Renal cortex interstitium (tissue), 15 donors: ENCODE measurements at places on chromosomes 5 and 9. TPM values are rescaled to one million over a fixed set of nuclear protein-coding genes. Genes with fewer than 3 reads are reported as not detected.

Gene RGS7BP
- polyA plus RNA-seq: 7.2 TPM

GRCh38 chr9:98208635-98209034, 16.2 kb upstream of the CORO2A start:
- no peak for DNase-seq

- DNase-seq: no peak
These were observed 35.5 kb downstream of the FBXO10 start for GRCh38 chr9:37540634-37541033.

DNA sequence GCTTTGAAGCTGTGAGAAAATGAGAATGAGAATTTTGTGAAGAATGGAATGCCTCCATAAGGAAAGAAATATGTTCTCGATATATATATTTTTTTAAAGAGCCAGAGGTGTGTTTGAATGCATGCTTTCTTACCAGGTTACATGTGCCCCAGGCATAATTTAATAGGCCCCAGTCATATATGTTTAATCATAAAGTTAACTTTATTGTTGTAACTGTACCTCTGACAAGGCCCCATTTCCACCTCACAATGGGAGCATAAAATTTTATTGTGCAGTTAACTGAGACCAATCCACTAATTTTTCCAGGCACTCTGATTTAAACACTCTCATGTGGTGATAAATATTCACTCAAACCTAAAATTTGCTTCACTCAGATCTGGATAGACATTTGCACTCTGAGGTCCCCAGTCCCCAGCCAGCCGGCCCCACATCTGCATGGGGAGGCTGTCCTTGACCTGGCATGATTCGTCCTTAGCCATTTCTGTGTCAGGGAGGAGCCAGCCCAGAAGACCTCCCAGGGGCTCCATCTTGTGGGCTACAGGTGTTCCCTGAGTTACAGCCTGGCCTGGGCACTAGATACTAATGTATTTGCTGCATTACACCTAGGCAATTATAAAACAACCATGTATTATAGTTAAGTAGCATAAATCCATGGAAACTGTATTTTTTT, 245.8 kb downstream of the MTRR start:
- DNase-seq: no peak

Gene RNF44
- polyA plus RNA-seq: 56.1 TPM

DNA sequence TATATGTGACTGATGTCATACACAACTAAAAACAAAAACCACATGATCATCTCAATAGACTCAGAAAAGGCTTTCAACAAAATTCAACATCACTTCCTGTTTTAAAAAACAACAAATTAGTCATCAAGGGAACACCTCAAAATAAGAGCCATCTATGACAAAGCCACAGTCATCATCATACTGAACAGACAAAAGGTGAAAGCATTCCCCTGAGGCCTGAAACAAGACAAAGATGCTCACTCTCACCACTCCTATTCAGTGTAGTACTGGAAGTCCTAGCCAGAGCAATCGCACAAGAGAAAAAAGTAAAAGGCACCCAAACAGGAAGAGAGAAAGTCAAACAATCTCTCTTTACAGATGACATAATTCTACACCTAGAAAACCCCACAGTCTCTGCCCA, 893.5 kb upstream of the EDIL3 start:
- no peak for DNase-seq

DNA sequence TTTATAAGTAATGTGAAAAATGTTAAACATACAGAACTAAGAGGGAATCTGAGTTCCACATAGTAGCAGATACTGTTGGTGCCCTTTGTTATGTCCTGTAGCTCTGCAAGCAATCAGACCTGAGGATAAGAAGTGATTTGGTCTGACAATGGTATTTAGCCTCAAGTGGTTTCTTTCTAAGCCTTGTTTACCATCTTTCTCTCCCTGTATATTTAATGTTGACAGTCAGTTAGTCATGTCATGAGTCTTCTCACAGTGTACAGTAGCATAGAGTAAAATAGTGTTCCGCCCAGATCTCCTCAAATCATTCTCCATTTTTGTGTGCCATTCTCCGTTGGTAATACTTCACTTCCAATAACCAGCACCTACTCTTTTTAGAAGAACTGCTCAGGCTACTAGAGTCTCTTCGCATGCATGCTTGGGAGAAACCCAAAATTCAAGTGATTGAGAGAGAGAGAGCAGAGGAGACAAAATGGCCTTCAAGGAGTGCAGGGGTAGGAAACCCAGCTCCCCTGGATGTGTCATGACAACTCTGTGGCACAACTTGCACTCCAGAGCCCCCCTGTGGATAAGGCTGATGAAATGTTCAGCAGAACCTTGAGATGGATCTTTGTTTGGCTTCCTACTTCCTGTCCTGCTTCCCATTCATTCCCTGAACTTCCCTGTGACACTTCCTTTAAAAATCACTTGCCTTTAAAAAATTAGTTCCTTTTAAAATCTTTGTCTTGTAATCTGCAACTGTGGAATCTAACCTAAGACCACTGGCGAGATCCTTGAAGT, 129.2 kb upstream of the FST start:
- no peak for DNase-seq

GRCh38 chr5:39650008-39650762, 225.4 kb upstream of the DAB2 start:
- no peak for DNase-seq

Gene VCP
- 277 TPM for polyA plus RNA-seq

Gene GHR
- polyA plus RNA-seq: 20.7 TPM

DNA sequence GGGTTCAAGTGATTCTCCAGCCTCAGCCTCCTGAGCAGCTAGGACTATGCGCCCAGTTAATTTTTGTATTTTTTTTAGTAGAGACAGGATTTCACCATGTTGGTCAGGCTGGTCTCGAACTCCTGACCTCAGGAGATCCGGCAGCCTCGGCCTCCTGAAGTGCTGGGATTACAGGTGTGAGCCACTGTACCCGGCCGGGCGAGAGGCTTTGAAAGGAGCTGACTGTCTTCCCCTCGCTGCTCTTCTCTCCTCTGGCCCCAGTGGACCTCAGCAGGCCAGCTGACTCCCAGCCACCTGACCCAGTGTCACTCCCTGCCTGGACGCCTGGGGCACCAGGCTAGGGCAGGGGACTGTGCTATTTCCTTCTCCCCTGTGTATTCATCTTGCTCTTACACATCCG, 89.5 kb upstream of the ANKRD55 start:
- DNase-seq: no peak

DNA sequence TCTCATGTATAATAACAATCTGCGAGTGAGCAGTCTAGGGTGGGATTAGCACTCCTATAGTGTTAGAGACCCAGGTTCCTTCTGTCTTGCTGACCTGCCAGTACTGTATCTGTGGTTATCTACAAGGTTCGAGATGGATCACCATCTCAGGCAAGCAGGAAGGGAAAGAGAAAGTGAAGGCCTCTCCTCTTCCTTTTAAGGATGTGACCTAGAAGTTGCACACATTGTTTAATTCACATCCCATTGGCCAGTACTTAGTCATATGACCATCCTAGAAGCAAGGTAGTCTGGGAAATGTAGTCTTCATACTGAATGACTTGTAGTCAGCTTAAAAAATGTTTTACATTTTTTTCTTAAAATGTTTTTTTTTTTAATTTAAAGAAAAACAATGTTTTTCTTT, 168.6 kb downstream of the CARTPT start:
- DNase-seq: no peak

GRCh38 chr5:38258042-38258318, 379 bp upstream of the EGFLAM start:
- DNase-seq: no peak

DNA sequence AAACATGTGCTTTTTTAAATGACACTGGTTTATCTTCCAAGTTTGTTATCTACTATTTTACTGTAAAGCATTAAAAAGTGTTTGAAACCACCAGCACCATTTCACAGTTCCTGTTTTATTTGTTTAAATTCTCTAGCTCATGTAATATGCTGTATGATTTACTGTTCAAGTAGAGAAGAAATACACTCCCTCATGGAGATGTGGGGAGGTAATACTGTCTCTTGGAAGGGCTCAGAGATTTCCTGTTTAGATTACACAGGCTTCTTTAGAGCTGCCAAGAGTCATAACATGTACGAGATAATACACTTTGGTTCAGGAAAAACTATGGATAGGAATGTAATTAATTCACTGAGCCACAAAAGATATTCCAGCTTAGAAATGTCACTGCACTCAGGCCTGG, 135.0 kb upstream of the CCDC152 start:
- DNase-seq: no peak

DNA sequence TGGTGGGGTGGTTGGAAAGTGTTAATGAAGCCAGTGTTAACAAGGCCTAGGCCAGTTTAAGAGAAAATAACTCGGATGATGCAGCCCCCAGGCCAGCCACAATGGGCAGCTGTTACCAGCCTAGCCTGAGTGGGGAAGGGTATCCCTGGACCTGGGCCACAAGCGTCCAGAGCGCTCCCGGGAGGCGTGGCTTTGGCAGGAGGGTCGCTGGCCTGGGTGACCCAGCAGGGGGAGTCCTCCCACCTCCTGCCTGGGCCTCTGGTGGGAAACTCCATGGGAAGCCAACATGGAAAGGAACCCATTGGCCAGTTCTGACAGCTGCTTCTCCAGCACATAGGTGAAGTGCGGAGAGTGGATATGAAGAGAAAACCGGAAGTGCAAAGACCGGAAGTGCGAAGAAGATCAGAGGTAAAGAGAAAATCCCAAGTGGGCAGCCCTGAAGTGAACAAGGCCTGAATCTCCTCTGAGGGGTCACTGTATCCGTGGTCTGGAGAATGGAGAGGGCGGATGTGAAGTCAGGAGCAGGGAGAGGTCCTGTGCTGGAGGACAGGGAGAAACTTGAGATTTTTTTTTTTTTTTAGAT, 79.0 kb downstream of the ADCY2 start:
- DNase-seq: no peak

DNA sequence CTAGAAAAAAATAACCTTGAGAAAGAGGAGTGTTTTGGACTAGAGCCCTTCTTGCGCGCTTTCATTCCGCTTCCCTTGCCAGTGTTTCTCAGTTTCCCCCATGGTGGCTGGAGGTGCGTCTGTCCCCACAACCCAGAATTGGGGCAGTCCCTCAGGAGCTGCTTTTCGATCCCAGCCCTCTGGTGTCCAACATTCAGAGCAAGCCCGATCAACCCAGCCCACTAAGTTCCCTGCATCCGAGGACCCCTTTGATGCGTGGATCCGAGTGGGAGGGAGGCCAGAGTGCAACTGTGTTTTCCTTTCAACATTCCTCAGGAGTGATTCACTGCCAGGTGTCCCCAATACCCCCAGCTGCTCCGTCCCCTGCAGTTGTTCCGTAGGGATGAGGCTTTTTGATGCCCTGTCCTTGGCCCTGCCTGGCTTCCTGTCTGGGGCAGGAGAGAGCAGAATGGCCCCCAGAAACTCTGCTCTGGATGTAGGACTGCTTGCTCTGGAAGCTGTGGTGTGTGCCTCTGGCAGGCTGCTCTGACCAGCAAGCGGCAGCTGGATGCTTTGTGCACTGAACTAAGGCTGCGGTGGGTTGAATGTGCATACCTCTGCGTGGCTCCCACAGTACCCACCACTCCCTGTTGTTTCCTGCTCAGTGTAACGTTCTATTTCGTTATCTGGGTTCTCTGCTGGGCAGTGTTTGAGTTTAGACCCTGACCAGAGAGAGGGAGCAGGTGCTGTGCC, 117.5 kb downstream of the BOD1 start:
- no peak for DNase-seq

Gene TERT
- 0.56 TPM for polyA plus RNA-seq

Gene SLC6A19
- polyA plus RNA-seq: 83.3 TPM

Gene TSPAN17
- polyA plus RNA-seq: 32.8 TPM

- DNase-seq: no peak
These were observed 15.8 kb downstream of the DNAJA1 start for GRCh38 chr9:33040792-33041431.

Gene ENC1
- polyA plus RNA-seq: 74.5 TPM

DNA sequence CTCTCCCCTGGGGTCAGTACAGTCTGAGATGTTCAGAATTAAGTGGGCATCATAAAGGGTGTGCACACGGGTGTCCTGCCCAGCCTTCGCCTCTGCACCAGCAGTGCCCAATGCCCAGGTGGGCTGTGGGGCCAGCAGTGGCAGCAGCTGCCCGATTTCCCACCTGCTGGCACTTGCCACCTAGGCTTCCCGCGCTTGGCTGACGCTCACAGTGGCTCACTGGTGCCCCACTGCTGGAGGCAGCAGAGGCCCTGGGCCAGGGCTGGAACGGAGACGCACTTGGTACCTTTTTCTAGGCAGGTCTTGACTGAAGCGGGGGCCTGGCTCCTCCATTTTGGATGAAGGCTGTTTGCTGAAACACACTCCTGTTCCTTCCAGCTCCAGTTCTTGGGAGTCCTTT, 17.0 kb downstream of the MRNIP start:
- DNase-seq: no peak

GRCh38 chr5:16582081-16582480, 34.7 kb downstream of the RETREG1 start:
- no peak for DNase-seq

Gene SREK1IP1
- 17.9 TPM for polyA plus RNA-seq

Gene GPX8
- polyA plus RNA-seq: 83.1 TPM

- no peak for DNase-seq
These were observed 206.7 kb downstream of the ARRDC3 start for GRCh38 chr5:91176288-91177016.

Gene BARHL1
- not detected for polyA plus RNA-seq

GRCh38 chr5:43192558-43193180, 644 bp downstream of the NIM1K start:
- DNase-seq: no peak

DNA sequence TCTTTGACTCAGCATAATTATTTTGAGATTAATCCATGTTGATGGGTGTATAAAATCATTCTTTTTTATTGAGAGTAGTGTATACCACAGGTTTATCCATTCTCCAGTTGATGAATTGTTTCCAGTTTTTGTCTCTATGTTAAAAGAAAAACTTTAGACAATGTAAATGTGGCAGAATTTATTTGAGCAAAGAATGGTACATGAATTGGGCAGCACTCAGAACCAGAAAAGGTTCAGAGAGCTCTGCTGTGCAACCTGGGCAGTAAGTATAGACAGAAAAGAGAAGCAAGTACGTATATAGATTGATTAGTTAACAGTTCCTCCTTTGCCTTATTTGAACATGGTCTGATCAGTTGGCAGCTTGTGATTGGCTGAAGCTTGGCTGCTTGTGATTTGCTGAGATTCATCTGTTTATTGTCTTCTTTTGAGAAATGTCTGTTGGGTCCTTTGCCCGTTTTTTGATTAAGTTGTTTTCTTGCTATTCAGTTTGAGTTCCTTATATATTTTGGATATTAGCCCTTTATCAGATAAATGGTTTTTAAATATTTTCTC, 41.4 kb downstream of the CDC42SE2 start:
- DNase-seq: no peak

- DNase-seq: no peak
These were observed at the start of gene WNK2 for GRCh38 chr9:93183663-93184431. WNK2 (plus strand) TSS chr9:93184139; CDS start chr9:93184930, 791 bp downstream.

GRCh38 chr9:134356496-134357470, 30.5 kb downstream of the RXRA start:
- no peak for DNase-seq

DNA sequence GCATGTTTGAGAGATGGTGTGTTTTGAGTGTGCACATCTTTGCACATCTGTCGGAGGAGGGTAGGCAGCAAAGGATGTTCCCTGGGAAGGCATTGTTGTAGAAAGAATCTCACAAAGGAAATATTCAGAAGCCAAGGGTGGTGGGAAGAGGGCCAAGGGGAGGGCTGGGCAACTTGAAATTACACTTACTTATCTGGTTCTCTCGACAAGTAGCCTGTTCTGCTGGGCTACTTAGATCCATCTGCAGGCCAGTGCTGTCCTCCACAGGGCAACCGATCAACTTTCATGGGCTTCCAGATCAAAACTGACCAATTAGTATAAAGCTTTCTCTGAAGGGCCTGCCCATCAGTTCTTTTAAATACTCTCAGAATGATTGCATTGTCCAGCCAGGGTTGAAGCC, 495.2 kb downstream of the GADD45G start:
- DNase-seq: no peak

- DNase-seq: no peak
These were observed 44.7 kb downstream of the DIAPH1 start for GRCh38 chr5:141574122-141574510.

- DNase-seq: no peak
These were observed 88.1 kb downstream of the SH3TC2 start for GRCh38 chr5:148974642-148975327.
